Camera-type eye (tissue), 1 donor: ENCODE measurements at places on chromosomes 11 and 22. TPM values are rescaled to one million over a fixed set of nuclear protein-coding genes. Genes with fewer than 3 reads are reported as not detected.

The ART5 gene
- 0.88 TPM for total RNA-seq

The SLC25A1 gene
- total RNA-seq, result 38.8 TPM

The CD3E gene
- 0.55 TPM for total RNA-seq

The LRP4 gene
- 31.1 TPM for total RNA-seq

The NXPE1 gene
- not detected for total RNA-seq

The RAB3IL1 gene
- total RNA-seq, result 23.4 TPM

The DDT gene
- total RNA-seq, result 44.5 TPM

The MPZL3 gene
- total RNA-seq, result 3.5 TPM

The RIMBP3B gene
- 0.60 TPM for total RNA-seq

The APLNR gene
- 42.7 TPM for total RNA-seq

The TSSK2 gene
- not detected for total RNA-seq

The DDTL gene
- total RNA-seq, result not detected

The MISFA gene
- 1.5 TPM for total RNA-seq

The SEC14L6 gene
- total RNA-seq, result 4.1 TPM

The FAM180B gene
- total RNA-seq, result 1.2 TPM

The ANKK1 gene
- total RNA-seq, result 0.33 TPM

The LARGE2 gene
- total RNA-seq, result 3.8 TPM

The ABCC8 gene
- 10.6 TPM for total RNA-seq

The SCGB1C1 gene
- total RNA-seq, result not detected

The BBOX1 gene
- total RNA-seq, result 2.5 TPM

The CDC42EP1 gene
- 19.0 TPM for total RNA-seq

The MORC2 gene
- 28.5 TPM for total RNA-seq

The WDR74 gene
- 25.9 TPM for total RNA-seq

The MB gene
- 39.8 TPM for total RNA-seq

The UBQLN3 gene
- total RNA-seq, result 0.88 TPM

The SMCO4 gene
- 16.5 TPM for total RNA-seq

The OR8G1 gene
- total RNA-seq, result not detected

The MS4A4E gene
- 0.49 TPM for total RNA-seq

The DEFB131B gene
- total RNA-seq, result not detected

The BAIAP2L2 gene
- 0.16 TPM for total RNA-seq

The CLP1 gene
- total RNA-seq, result 13.9 TPM

The PAMR1 gene
- total RNA-seq, result 20.3 TPM

The INS gene
- total RNA-seq, result not detected

The ASCC2 gene
- 31.0 TPM for total RNA-seq

The MPPED2 gene
- total RNA-seq, result 142 TPM

The DNAJB7 gene
- total RNA-seq, result not detected

The SCN4B gene
- 5.9 TPM for total RNA-seq

The KDM4D gene
- 2.3 TPM for total RNA-seq

The MEI1 gene
- 0.82 TPM for total RNA-seq

The TNNI2 gene
- 103 TPM for total RNA-seq

The GPR83 gene
- 1.3 TPM for total RNA-seq

The TRIM6 gene
- 5.8 TPM for total RNA-seq
